ENCODE measurements at places on chromosomes 13 and 19.

GRCh38 chr13:44921931-44922758 is 67.1 kb downstream of the NUFIP1 start:
- DNase-seq, result peak; percentile 93

- no peak for DNase-seq
Measured at GRCh38 chr19:17275441-17276175, 6.1 kb upstream of the ANKLE1 start.

- DNase-seq, result no peak
Measured at GRCh38 chr13:88585861-88586260, 914.7 kb downstream of the SLITRK5 start.

DNA sequence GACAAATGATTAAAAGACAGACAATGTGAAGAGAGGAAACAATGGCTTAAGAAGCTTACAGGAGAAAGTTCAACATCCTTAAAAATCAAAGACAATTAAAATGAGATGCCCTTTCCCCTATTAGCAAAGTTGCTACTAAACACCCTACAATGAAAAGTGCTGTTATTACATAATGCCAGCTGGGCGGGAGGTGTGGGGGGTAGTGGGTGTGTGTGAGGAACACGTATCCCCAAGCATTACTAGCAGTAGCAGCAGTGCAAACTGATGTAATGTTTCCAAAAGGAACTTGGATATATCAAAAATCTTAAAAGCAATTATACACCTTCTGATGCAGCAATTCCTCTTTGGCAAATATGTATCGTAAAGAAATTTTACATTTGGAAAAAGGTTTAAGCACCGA is 70.9 kb downstream of the PEG3 start:
- no peak for DNase-seq

GRCh38 chr19:43380771-43381386 is 27.4 kb downstream of the CD177 start:
- no peak for DNase-seq

GRCh38 chr13:112117258-112117954 is 50.5 kb downstream of the SOX1 start:
- DNase-seq, result no peak

- peak; percentile 31 for DNase-seq
Measured at GRCh38 chr13:106996867-106997618, 429.1 kb upstream of the ARGLU1 start.

DNA sequence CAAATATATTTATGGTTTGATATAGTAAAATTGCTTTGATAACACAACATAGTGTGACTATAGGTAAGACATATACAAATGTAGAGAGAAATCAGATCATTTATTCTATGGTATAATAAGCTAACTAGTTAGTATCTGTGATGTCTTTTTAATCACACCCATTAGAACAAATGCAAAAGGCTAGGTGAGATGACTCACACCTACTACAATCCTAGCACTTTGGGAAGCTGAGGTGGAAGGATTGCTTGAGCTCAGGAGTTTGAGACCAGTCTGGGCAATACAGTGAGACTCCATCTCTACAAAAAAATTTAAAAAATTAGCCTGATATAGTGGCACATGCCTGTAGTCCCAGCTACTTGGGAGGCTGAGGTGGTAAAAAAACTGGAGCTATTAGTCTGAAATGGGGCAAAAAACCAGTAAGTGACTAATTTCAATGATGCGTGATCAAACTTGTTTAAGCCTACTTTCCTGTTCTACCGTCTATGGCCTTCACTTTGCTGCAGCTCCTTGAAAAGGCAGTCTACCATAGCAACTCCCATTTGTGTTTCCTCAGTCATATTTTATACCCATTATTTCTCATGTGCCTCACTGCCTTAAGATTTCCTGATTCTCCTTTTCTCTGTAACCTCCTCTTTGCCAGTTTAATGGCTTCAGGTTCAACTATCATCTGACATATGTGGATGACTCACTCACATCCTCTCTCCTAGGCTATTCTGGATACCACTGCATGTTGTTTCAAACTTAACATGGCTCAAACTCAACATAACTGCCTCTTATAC is 12.5 kb downstream of the ALG5 start:
- DNase-seq, result peak; percentile 2

DNA sequence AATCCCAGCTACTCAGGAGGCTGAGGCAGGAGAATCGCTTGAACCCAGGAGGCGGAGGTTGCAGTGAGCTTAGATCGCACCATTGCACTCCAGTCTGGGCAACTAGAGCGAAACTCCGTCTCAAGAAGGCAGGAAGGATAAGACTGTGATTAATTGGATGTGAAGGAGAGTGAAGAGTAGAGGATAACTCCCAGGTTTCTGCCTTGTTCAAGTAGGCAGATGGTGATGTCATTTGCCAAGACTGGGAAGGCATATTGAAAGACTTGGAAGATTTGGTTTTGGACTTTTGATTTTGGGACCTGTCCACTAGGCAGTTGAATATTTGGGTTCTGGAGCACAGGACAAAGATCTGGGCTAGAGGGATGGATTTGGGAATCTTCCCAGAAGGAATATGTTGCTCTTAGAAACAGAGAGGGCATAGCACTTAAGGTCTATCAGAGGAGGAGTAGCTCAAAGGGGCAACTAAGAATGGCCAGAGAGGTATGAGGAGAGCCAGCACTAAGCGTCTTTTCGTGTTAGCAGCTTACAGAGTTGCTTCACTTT is 20.0 kb downstream of the GARRE1 start:
- DNase-seq, result no peak

DNA sequence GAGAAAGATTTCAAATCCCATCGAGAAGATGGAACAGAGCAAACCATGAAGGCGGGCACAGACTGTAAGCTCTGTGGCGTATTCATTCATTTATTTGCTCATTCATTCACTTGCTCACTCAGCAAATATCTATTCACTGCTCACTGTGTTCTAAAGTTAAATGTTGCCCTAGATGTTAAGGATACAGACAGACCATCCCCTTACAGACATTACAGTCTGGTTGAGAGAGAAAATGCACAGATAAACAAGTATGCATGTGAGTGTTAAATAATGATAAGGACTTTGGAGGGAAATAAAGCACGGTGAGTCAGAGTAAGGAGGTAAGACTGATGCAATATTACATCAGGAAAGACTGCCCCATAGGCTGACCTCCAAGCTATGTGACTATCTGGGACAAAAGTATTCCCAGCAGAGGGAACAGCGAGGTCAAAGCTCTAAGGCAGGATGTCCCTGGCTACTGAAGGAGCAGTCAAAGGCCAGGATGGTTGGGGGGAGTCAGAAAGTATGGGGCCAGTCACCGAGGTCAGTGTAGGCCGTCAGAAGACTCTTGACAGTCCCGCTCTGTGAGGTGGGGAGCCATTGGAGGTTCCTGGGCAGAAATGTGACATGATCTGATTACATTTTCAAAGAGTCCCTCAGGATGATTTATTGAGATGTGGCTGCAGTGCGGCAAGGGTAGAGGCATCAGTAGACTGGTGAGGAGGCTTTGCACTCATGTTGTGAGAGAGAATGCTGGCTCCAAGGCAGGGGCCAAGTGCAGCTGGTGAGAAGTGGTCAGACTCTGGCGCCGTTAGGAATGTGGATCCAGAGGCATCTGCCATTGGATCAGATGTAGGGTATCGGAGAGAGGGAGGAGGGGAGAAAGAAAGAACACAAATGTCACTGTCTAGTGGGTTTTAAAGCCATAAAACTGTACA is 37.9 kb downstream of the MBNL2 start:
- DNase-seq, result peak; percentile 62

- no peak for DNase-seq
Measured at GRCh38 chr19:9130965-9131364, 4.2 kb upstream of the OR7G3 start.

DNA sequence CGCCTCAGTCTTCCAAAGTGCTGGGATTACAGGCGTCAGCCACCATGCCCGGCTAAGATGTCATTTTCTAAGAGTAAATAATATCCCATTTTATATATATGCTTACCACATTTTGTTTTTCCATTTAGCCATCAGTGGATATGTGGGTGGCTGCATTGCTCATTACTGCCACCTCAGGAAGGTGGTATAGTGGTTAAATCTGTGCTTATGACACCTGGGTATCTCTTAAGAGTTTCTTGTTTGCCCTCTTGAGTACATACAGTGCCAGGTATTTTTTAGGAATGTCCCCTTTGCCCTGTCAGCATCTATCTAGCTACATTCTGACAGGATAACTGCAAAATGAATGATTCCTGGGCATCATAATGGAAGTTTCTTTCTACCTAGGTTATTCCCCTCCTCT is 14.6 kb downstream of the ZNF69 start:
- no peak for DNase-seq

GRCh38 chr13:77741597-77741972 is 44.1 kb downstream of the SLAIN1 start:
- no peak for DNase-seq

DNA sequence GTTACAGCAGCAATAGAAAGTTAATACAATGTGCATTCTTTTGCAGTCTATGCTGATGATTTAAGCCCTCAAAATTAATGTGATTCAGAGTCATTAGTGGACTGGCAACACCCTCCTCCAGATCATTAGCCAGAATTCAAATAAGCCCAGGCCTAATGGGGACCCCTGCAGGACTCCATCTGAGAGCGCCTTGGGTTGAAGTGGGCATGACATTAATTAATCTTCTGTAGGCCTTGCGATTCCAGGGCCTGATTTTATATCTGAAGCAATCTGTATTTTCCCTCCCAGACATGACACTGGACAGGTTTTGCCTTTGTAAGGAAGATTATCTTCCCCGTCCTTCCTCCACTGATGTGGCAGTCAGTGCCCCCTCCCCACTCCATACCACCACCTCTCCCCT is 442.9 kb downstream of the FOXO1 start:
- no peak for DNase-seq

GRCh38 chr13:39886336-39886735 is 230.9 kb downstream of the COG6 start:
- DNase-seq, result peak; percentile 63

DNA sequence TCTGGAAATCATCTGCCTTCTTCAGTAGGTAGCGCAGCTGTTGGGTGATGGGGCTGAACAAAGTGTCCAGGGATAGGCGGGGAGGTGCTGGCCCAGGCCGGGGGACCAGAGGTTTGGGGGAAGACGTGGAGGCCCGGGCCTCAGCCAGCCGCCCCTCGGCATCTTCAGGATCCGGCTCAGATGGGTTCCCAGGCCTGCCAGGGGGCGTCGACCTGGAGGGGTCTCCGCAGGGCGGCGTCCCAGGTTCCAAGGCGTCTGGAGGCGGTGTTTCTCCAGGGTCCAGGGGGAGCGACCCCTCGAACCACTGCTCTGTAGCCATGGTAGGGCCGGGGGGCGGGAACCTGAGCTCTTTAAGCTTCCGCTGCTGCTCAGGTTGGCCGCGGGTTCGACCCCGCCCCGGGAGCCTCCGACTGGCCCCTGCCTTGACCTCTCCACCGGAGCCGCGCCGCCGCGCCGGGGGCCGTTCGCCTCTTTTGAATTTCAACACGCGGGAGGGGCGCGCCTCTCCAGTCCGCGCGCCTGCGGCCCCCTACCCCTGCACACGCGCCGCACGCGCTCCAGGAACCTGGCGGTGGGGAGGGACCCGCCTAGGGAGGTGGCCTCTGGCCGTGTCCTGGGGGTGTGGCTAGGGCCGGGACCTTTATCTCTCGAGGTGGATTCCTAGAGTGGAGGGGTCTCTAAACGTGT is at the start of gene C19orf67:
Gene C19orf67 (minus strand): TSS at position 475 of the 687 bp plus-strand sequence. CDS start 156 bp downstream, at position 319.
- no peak for DNase-seq

GRCh38 chr19:6766357-6767080 is 716 bp downstream of the SH2D3A start:
- DNase-seq, result no peak

DNA sequence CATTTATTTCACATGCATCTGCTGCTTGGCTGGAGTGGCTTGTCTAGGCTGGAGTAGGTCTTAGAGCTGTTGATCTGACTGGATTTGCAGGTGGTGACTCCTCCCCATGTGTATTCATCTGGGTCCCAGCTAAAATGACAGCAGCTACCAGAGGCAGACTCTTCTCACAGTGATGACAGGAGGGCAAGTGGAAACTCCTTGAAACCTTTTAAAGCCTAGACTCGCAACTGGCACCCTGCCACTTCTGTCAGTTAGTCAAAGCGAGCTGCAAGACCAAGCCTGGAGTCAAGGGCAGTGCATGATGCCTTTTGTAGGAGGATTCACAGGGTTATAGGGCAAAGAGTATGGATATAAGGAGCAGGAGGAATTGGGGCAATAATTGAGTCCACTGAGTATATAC is 65.2 kb downstream of the TEX26 start:
- no peak for DNase-seq

DNA sequence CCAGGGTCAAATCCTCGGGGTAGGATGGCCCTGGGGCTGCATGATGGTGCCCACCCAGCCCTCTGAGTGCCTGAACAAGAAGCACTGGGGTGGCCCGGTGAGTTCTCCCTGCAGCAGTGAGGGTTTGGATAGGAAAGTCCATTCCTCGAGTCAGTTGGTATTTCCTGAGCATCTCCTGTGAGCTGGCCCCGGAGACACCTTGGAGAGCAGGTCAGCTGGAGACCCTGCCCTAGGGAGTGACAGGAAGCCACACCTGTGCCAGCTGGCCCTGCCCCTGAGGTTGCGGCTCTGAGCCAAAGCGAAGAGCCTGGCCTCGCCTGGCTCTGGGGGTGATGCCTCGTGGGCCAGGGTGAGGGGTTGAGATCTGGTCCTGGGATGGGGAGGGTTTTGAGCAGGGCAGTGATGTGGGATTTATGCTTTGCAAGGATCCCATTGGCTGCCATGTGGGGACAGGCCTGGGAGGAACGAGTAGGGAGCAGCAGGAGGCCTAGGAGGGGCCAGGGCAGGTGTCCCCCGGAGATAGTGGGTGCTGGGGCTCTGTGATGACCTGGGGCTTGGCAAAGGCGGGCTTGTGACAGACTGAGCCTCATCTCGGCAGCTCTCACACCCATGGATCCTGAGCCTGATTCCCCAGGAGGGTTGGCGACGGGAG is 16.0 kb downstream of the CRTC1 start:
- DNase-seq, result no peak

- DNase-seq, result no peak
Measured at GRCh38 chr13:111973186-111973585, 93.8 kb upstream of the SOX1 start.

All from AG10803 (cell line).